PC-3 (cell line): ENCODE measurements at places on chromosomes 11 and 22. TPM values are rescaled to one million over a fixed set of nuclear protein-coding genes. Genes with fewer than 3 reads are reported as not detected.
A peak's percentile ranks its signal among the peaks of the same experiment; 100 is the strongest.

Gene ANO3
- not detected in 2 replicates for total RNA-seq

GRCh38 chr11:60925868-60926267 is 1.6 kb downstream of the TMEM132A start:
- DNase-seq, result peak; percentile 91

DNA sequence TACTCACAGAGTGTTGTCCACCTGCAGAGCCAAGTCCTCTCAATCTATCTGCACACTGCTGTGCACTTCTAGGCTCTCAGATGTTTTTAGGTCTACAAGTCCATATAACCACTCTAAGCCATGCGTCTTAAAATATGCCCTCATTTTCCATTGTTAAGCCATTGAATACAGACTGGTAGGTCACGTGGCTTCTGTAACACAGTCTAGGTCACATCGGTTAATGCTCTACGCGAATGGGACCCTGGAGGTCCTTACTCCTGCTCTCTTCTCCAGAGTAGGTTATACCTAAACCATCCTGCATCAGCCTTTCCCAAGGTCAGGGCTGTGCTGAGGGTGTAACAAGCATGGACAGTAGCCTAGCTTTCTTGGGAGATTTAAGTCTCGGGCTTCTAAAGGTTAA is 819 bp downstream of the JAML start:
- DNase-seq, result no peak

DNA sequence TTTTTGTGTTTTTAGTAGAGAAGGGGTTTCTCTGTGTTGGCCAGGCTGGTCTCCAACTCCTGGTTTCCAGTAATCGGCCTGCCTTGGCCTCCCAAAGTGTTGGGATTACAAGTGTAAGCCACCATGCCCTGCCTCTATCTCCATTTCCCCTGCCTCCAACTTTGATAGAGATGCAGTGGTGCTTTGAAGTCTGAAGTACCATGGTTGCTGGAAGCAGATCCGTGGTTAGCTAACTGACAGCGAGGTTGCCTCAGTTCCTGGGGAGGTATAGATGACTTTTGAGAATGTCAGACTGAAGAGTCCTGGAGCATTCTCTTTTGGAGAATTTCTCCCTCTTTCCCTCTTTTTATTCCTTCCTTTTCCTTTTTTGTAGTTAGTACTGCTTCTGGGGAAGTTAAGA is 111.5 kb upstream of the RRM1 start:
- DNase-seq, result no peak

DNA sequence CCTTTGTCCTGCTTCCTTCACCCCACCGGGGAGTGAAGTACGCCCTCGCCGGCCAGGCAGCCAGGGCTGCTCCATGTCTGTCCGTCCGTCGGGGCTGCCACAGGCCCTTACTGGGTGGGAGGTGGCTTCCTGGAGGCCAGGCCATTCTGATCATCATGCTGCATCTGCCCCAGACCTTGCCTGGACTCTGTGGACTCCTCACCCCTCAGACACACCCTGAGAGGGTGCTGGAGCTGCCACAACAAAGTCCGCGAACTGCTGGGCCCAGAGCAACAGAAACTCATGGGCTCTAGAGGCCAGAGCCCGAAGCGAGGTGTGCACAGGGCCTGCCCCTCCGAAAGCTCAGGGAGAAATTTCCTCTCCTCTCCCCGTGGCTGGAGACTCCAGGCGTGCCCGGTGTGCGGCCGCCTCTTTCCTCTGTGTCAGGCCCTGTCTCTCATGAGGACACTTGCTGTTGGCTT is 124.2 kb downstream of the KCNQ1OT1 start:
- DNase-seq, result no peak
